PC-9 (cell line): ENCODE measurements at places on chromosomes 6 and 20. TPM values are rescaled to one million over a fixed set of nuclear protein-coding genes. Genes with fewer than 3 reads are reported as not detected.
A peak's percentile ranks its signal among the peaks of the same experiment; 100 is the strongest.

- H3K27me3 ChIP-seq, result no peaks in the 10 kb centered on the region
- H3K4me1 ChIP-seq, result no peaks in the 10 kb centered on the region
- no peak overlapping the region for H3K27ac ChIP-seq
- no peak overlapping the region for H3K4me3 ChIP-seq
- 0 out of 2 replicates have a peak, but pooled peaks cover 4% of the 10 kb centered on the region for H3K36me3 ChIP-seq
Measured at GRCh38 chr6:18207438-18207837, 52.2 kb downstream of the KDM1B start.

GRCh38 chr6:31352310-31352682 lies 4.7 kb downstream of the HLA-B start:
- DNase-seq, result no peak
- H3K36me3 ChIP-seq, result no peaks in the 10 kb centered on the region
- H3K27ac ChIP-seq, result no peak overlapping the region
- H3K4me3 ChIP-seq, result no peak overlapping the region
- H3K4me1 ChIP-seq, result no peaks in the 10 kb centered on the region

- peaks cover 14% of the 10 kb centered on the region for H3K4me1 ChIP-seq
- H3K27ac ChIP-seq, result no peak overlapping the region
- H3K36me3 ChIP-seq, result no peaks in the 10 kb centered on the region
- H3K4me3 ChIP-seq, result no peak overlapping the region
- DNase-seq, result no peak
Measured at GRCh38 chr20:36481380-36482043, 59.8 kb upstream of the MYL9 start.

GRCh38 chr6:4636191-4636880 lies 139.9 kb upstream of the CDYL start:
- no peak overlapping the region for H3K27ac ChIP-seq
- H3K4me1 ChIP-seq, result 0 out of 2 replicates have a peak, but pooled peaks cover 6% of the 10 kb centered on the region
- DNase-seq, result no peak
- no peaks in the 10 kb centered on the region for H3K36me3 ChIP-seq
- no peaks in the 10 kb centered on the region for H3K27me3 ChIP-seq

- H3K27me3 ChIP-seq, result peaks cover 48% of the 10 kb centered on the region
- no peak for DNase-seq
- no peak overlapping the region for H3K4me3 ChIP-seq
- no peaks in the 10 kb centered on the region for H3K36me3 ChIP-seq
Measured at GRCh38 chr6:167579806-167580618, 246.7 kb upstream of the AFDN start.

DNA sequence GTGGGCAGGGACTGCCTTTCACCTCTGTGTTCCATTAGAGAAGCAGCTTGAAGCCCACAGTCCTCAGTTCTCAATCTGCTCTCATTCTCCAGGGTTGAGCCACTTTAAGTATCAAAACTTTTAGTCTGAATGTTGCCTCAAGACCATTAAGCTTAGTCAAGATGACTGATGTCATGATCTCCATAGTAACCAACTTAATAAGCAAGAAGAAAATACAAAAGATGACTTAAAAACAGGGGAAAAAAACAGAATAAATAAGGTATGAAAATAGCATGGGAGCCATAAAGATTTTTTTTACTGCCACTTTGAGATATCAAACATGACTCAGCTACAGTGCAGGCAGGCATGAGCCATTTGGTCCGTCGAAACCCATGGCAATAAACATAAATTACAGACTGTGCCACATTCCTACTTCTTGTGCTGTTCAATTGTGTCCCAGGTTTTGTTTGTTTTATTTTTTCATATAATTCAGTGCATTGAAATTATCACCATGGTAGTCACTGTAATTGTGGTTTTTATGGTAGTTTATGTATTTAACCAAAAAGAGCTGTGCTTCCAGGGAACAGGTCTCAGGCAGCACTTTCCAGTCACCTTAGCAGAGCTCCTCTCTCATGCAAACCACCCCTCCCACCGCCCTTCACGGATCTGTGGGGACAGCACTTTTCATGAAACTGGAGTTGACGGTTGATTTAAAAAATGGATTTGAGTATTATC lies 156.5 kb upstream of the INSM1 start:
- no peak for DNase-seq
- no peaks in the 10 kb centered on the region for H3K36me3 ChIP-seq
- H3K27me3 ChIP-seq, result peaks cover 81% of the 10 kb centered on the region
- no peak overlapping the region for H3K4me3 ChIP-seq

DNA sequence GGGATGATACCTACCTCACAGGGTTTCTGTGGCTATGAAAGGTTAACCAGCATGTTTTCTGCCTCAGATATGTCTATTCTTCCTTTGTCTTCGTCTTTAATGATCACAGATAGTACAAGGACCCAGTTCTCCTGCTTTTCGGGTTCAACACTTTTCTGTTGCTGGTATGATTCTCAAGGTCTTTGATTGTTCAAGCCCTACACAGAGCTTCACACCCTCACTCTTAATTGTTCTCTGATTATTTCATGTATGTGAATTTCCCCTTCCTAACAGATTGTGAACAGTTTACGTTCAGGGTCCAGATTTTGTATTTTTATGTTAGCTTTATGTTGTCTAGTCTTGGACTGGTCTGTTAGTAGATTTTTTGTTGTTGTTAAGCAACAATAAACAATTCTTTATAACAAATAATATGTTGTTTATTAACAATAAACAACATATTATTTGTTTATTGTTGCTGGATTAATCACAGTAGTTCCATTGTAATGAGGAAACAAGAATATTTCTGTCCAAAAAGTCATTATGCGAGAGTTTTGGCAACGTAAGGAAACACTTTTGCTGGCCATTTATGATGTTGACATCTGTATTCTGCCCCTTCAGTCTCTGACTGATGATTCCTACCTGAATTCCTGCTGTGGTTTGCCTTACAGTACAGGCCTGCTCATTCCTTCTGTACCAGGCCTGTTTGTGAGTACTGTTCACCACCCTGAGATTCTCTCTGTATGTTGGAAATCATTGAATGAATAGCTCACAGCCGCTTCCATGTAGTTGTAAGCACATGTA lies 27.2 kb upstream of the TULP4 start:
- H3K36me3 ChIP-seq, result no peaks in the 10 kb centered on the region
- no peak overlapping the region for H3K4me3 ChIP-seq
- no peaks in the 10 kb centered on the region for H3K27me3 ChIP-seq
- H3K27ac ChIP-seq, result no peak overlapping the region

DNA sequence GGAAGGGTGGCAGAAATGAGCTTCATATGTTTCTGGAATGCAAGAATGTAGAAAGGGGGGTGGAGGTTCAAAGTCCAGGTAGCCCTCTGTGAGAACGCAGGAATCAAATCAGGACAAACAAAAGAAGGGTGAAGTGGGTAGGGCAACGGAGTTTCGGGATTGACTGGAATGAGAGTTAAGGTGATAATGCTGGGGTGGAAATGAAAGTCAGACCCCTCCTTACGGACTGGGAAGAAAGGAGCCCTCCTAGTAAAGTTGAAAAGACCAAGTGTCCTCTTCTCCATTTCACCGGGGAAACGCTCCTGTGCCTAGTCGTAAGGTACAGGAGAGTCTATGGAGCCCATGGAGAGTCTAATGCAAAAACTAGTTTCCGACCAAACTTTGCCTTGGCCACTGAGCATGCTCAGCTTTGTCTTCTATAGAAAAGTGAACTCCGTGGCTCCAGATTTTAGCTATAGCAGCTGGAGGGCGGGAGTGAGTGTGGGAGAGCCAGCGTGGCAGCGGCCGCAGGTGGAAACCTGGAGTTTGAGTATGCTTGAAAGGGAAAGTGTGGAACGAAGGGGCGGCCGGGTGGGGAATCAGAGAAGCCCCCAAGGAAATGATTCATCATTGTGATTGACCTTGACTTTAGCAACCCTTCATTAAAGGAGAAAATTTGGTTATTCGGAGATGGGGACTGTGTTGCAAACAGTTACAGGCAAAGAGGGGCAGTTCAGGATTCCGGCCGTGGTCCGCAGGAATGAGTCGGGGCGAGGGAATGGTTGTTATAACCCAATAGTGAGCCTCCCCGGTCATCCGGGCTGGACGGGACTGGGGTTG lies 1.3 kb upstream of the LRRC1 start:
- H3K27ac ChIP-seq, result peak overlapping the region; percentile 70
- H3K36me3 ChIP-seq, result no peaks in the 10 kb centered on the region
- no peaks in the 10 kb centered on the region for H3K27me3 ChIP-seq
- peaks cover 32% of the 10 kb centered on the region for H3K4me1 ChIP-seq
- peak overlapping the region; percentile 86 for H3K4me3 ChIP-seq

- no peaks in the 10 kb centered on the region for H3K36me3 ChIP-seq
- H3K27ac ChIP-seq, result no peak overlapping the region
- no peak overlapping the region for H3K4me3 ChIP-seq
- H3K27me3 ChIP-seq, result no peaks in the 10 kb centered on the region
- 0 out of 2 replicates have a peak, but pooled peaks cover 6% of the 10 kb centered on the region for H3K4me1 ChIP-seq
Measured at GRCh38 chr6:42724825-42725224, 2.4 kb upstream of the PRPH2 start.

DNA sequence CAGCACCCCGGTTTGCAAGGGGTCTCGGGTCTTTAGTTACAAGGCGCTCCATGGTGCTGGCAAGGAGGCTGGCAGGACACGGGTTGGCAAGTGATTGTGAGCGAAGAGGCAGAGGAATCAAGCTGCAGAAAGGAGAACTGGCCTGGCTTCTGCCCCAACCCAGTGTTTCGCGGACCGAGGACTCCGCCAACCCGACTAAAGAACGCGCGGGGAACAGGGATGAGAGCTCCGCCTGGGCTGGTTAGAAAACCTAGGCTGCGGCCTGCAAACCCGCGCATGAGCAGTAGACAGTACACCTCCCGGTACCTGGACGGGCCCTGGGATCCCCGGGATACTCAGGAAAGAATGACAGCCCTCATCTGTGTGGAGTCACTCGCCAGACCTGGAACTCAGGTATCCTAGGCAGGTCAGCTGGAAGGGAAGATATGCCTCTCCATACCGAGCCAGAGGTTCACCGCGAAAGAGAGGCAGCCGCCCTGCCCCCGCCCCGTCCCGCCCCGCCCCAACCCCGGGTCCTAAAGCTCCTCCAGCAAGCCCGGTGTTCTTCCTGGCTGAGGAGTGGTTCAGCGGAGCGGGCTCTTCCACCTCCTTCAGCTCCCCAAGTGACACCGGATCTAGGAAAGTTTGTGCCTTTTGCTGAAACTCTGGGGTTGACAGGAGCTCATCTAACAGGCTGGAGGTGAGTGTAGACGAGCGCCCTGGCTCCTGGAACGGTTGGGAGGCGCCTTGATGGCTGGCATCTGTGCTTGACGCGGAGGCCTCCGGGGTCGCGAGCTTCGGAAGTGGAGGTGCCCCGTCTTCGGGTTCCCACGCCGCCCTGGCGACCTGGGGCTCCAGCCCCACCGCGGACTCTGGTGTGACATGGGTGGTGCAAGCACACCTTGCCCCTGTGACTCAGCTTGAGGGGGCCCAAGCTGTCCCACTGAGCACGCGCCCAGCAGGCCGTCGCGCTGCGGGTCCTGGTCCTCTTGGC lies 1847.3 kb upstream of the DEFB115 start:
- H3K4me1 ChIP-seq, result no peaks in the 10 kb centered on the region
- DNase-seq, result no peak
- no peaks in the 10 kb centered on the region for H3K36me3 ChIP-seq
- H3K4me3 ChIP-seq, result no peak overlapping the region
- H3K27ac ChIP-seq, result no peak overlapping the region

GRCh38 chr20:60091861-60092260 lies 133.6 kb downstream of the CDH26 start:
- H3K27me3 ChIP-seq, result peaks cover 89% of the 10 kb centered on the region
- DNase-seq, result no peak
- H3K27ac ChIP-seq, result no peak overlapping the region
- no peak overlapping the region for H3K4me3 ChIP-seq
- H3K4me1 ChIP-seq, result no peaks in the 10 kb centered on the region

DNA sequence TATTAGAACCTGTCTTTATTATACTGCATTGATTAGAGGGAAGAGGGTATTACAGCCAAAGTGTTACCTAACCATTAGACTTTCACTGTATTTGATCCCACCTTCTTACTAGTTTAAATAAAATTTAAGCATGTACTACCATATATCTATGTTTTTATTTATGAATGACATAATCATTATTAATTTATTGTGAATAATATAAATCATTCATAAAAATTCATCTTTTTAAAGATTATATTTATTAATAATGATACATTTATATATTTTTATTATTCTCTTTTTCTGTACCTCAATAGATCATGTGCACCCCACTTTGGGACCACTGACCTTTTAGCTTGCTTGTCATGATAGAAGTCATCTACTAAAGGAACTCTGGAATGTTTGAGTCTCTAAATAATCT lies 223.5 kb upstream of the MARCKS start:
- no peak for DNase-seq
- H3K4me3 ChIP-seq, result no peak overlapping the region
- no peaks in the 10 kb centered on the region for H3K36me3 ChIP-seq
- H3K27me3 ChIP-seq, result no peaks in the 10 kb centered on the region

- DNase-seq, result no peak
- H3K4me3 ChIP-seq, result no peak overlapping the region
- peaks cover 14% of the 10 kb centered on the region for H3K4me1 ChIP-seq
- no peak overlapping the region for H3K27ac ChIP-seq
Measured at GRCh38 chr6:37225350-37226169, 32.0 kb upstream of the TBC1D22B start.

DNA sequence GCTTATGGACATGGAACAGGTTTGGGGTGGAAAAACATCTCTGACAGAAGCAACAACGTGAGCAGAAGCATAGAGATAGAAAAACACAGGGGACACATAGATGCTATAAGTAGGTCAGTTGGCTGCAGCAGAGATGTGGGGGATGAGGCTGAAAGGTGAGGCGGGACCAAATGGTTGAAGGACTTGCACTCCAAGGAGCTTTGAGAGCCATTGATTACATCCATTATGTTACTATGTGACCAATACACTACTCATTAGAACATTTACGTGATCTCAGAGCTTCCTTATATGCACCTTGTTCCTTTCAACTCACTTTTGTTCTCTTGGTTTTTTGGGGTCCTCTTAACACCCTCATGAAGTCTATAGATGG lies 47.9 kb upstream of the TTPAL start:
- H3K4me1 ChIP-seq, result no peaks in the 10 kb centered on the region
- no peak overlapping the region for H3K27ac ChIP-seq
- H3K36me3 ChIP-seq, result no peaks in the 10 kb centered on the region

- no peaks in the 10 kb centered on the region for H3K4me1 ChIP-seq
- no peak overlapping the region for H3K27ac ChIP-seq
- H3K4me3 ChIP-seq, result no peak overlapping the region
- no peak for DNase-seq
- peaks cover 4% of the 10 kb centered on the region; the same call in 1 of the 2 replicates for H3K27me3 ChIP-seq
Measured at GRCh38 chr20:2593756-2594155, 57.4 kb downstream of the TMC2 start.

DNA sequence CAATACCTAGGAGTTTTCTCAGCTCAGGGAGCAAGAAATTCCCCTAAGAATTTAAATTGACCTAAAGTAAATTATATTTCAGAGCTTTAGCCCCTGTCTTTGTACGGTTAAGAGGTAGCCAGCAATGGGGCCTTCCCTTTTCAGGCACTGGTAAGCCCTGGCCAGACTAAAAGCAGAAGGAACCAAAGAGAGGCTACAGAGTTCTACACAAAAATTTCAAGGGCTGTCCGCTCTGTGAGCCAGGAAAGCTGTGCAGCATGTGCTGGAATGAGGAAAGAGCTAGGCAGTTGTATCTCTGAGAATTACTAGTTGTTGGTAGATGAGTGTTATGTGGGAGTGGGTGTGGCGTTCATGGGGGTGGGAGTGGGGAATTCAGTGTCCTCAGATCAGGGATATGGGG lies 96.3 kb upstream of the MAFB start:
- H3K27ac ChIP-seq, result no peak overlapping the region
- H3K27me3 ChIP-seq, result peaks cover 85% of the 10 kb centered on the region
- DNase-seq, result no peak
- H3K4me3 ChIP-seq, result no peak overlapping the region

Gene POPDC3
- total RNA-seq, result 14.8 and 24.2 TPM in 2 replicates

Gene MOG
- total RNA-seq, result not detected in 2 replicates

Gene IRF4
- not detected in 2 replicates for total RNA-seq

Gene DEFB132
- not detected in 2 replicates for total RNA-seq

Gene TNFAIP3
- total RNA-seq, result 7.2 and 7.8 TPM in 2 replicates

Gene RCAN2
- 0.44 and 0.68 TPM in 2 replicates for total RNA-seq

Gene NFATC2
- 6.3 and 6.8 TPM in 2 replicates for total RNA-seq

Gene ADGRG6
- 24.0 and 30.3 TPM in 2 replicates for total RNA-seq

Gene DAAM2
- total RNA-seq, result not detected in 2 replicates
